ENCODE measurements at places on chromosomes 13 and 19.

GRCh38 chr13:43769529-43769928 is 17.2 kb downstream of the ENOX1 start:
- H3K36me3 ChIP-seq = no peaks in the 10 kb centered on the region
- no peak for DNase-seq
- no peak overlapping the region for H3K4me3 ChIP-seq
- H3K4me1 ChIP-seq = peaks cover 10% of the 10 kb centered on the region
- peaks cover 3% of the 10 kb centered on the region for H3K27me3 ChIP-seq

GRCh38 chr13:40346592-40346991 is 319.8 kb downstream of the FOXO1 start:
- no peak overlapping the region for H3K4me3 ChIP-seq
- H3K27me3 ChIP-seq = peaks cover 25% of the 10 kb centered on the region
- no peak for DNase-seq
- peaks cover 63% of the 10 kb centered on the region for H3K4me1 ChIP-seq

DNA sequence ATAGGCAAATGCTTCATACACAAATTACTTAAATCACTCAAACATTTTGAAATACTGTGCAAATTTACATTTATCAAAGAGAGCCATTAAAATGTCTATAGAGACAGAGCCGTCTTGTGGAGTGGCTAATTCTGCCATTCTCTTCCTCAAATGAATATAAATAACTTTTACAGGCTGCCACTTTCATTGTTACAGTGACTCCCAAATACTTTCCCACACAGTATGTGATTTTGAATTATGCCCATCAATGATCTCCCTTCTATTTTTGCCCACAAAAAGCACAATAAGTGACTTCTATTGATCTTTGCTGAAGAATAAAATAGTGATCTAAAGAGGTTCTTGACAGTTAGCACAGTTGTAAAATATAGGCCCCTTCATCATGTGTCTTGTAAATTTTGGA is 1244.9 kb downstream of the PCDH17 start:
- H3K36me3 ChIP-seq = 0 out of 2 replicates have a peak, but pooled peaks cover 2% of the 10 kb centered on the region
- no peaks in the 10 kb centered on the region for H3K27me3 ChIP-seq
- peaks cover 8% of the 10 kb centered on the region for H3K4me1 ChIP-seq
- H3K27ac ChIP-seq = no peak overlapping the region
- H3K4me3 ChIP-seq = no peak overlapping the region

DNA sequence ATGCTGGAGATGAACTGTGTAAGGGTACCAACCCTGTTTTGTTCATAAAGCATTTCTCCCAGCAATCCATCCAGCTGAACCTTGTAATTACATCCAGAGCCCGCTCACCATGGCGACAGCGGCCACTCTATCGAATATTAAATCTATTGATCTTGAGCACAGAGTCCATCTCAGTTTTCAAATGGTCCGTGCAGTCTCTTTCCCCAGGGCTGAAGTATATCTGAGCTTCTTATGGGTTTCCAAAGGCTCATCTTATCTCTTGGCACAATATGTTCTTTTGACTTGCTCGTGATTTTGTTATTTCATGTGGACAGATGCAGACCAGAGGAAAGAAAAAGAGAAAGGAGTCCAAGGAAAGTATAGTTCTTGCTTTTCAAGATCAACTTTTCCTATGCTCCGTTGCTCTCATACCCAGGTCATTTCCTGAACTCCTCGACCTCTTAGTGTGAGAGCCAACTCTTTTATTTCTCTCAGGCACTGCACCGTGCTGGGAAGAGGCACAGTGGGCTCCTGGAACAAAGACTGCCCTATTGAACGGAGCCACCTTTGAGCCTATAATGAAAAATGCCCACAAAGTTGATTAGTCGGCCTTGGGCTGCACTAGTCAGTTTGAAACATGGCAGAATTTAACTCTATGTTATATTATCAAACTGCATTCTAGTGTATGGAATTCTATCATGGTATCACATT is 66.7 kb downstream of the RFC3 start:
- no peaks in the 10 kb centered on the region for H3K4me1 ChIP-seq
- no peak overlapping the region for H3K27ac ChIP-seq
- no peak overlapping the region for H3K4me3 ChIP-seq
- no peak for DNase-seq
- H3K36me3 ChIP-seq = peaks cover 15% of the 10 kb centered on the region
- H3K27me3 ChIP-seq = no peaks in the 10 kb centered on the region

GRCh38 chr13:77503398-77503797 is 32.1 kb upstream of the SCEL start:
- H3K4me3 ChIP-seq = no peak overlapping the region
- H3K4me1 ChIP-seq = no peaks in the 10 kb centered on the region
- no peaks in the 10 kb centered on the region for H3K36me3 ChIP-seq
- no peaks in the 10 kb centered on the region for H3K27me3 ChIP-seq
- no peak overlapping the region for H3K27ac ChIP-seq
- DNase-seq = no peak

- peaks cover 31% of the 10 kb centered on the region for H3K4me1 ChIP-seq
- H3K4me3 ChIP-seq = no peak overlapping the region
- DNase-seq = no peak
- H3K27me3 ChIP-seq = no peaks in the 10 kb centered on the region
Observed at GRCh38 chr19:28297586-28298157, 915.3 kb downstream of the UQCRFS1 start.

- no peak overlapping the region for H3K4me3 ChIP-seq
- no peak for DNase-seq
- H3K36me3 ChIP-seq = no peaks in the 10 kb centered on the region
- no peaks in the 10 kb centered on the region for H3K27me3 ChIP-seq
- no peak overlapping the region for H3K27ac ChIP-seq
Observed at GRCh38 chr13:76425935-76426334, 460.3 kb downstream of the KCTD12 start.

GRCh38 chr13:98103942-98104880 is 38.7 kb upstream of the FARP1 start:
- no peak overlapping the region for H3K4me3 ChIP-seq
- no peak overlapping the region for H3K27ac ChIP-seq
- DNase-seq = peak; percentile 16
- peaks cover 15% of the 10 kb centered on the region for H3K4me1 ChIP-seq
- peaks cover 6% of the 10 kb centered on the region for H3K27me3 ChIP-seq

DNA sequence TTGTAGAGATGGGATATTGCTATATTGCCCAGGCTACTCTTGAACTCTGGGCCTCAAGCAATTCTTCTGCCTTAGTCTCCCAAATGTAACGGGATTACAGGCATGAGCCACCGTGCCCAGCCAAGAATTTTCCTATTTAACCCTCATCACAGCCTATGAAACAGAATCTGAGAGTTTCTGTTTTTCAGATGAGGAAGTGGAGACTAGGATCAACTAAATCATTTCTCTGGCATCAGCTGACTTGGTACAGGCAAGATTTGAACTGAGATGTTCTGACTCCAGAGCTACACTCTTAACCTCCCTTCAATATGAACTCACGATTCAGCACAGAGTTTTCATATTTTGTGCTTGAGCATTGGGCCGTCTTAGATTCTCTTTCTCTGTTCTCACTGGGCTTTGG is 8.1 kb downstream of the ZNF460 start:
- H3K36me3 ChIP-seq = peaks cover 76% of the 10 kb centered on the region
- DNase-seq = no peak
- H3K4me3 ChIP-seq = no peak overlapping the region
- no peaks in the 10 kb centered on the region for H3K4me1 ChIP-seq
- H3K27ac ChIP-seq = no peak overlapping the region
- no peaks in the 10 kb centered on the region for H3K27me3 ChIP-seq

DNA sequence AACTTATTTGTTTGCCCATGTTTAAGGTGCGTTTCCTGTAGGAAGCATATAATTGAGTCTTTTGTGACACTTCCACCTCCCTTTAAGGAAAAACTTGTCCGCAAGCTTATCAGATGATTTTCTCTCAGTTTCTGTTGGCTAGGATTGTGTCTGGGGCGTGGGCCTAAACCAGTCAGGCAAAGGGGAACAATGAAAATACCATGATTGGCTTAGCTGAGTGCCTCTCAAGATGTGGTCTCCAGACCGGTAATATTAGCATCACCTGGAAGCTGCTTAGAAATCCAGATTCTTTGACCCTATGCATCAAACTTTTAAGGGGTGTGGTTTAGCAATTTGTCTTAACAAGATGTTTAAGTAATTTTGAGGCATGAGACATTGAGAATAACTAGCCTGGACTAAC is 20.0 kb downstream of the SLAIN1 start:
- peaks cover 23% of the 10 kb centered on the region for H3K36me3 ChIP-seq
- peaks cover 45% of the 10 kb centered on the region for H3K4me1 ChIP-seq
- H3K27me3 ChIP-seq = no peaks in the 10 kb centered on the region
- no peak overlapping the region for H3K4me3 ChIP-seq
- H3K27ac ChIP-seq = peak overlapping the region; percentile 24

DNA sequence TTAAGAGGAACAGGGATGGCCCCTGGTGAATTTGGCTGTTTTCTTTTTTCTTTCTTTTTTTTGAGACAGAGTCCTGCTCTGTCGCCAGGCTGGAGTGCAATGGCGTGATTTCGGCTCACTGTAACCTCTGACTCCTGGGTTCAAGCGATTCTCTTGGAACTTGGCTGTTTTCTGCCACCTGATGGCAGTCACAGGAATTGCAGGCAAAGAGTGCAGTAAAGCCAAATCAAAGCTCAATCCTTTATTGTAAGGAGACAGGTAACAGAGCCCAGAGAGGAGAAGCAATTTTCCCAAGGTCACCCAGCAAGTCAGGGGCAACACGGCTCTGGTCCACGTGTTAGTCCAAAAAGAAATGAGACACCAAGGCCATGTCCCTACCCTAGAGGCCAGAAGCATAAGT is 6.2 kb downstream of the TINCR start:
- no peak overlapping the region for H3K27ac ChIP-seq
- H3K4me1 ChIP-seq = peaks cover 21% of the 10 kb centered on the region
- no peak overlapping the region for H3K4me3 ChIP-seq
- no peaks in the 10 kb centered on the region for H3K36me3 ChIP-seq

DNA sequence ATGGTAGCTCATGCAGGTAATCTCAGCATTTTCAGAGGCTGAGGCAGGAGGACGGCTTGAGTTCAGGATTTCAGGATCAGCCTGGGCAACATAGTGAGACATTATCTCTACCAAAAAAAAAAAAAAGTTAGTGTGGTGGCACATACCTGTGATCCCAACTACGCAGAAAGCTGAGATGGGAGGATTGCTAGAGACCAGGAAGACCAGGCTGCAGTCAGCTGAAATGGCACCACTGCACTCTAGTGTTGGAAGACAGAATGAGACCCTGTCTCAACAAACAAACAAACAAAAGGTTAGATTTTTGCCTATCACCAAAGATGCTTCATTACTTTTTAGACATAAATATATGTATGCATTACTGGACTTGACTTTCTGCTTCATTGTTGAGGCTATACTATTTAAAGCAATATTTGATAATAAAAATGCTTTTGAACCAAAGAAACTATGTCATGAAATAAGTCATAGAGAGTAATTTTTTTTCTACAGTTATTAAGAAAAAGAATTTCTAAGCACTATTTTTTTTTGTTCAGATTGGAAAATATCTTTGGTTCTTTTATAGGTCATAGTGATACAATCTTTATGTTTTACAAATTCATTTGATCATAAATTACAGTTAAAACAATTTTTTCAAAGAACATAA is 1180.1 kb upstream of the ATXN8OS start:
- no peak overlapping the region for H3K27ac ChIP-seq
- peak; percentile 66 for DNase-seq
- peaks cover 17% of the 10 kb centered on the region for H3K36me3 ChIP-seq
- H3K27me3 ChIP-seq = no peaks in the 10 kb centered on the region
- no peak overlapping the region for H3K4me3 ChIP-seq

DNA sequence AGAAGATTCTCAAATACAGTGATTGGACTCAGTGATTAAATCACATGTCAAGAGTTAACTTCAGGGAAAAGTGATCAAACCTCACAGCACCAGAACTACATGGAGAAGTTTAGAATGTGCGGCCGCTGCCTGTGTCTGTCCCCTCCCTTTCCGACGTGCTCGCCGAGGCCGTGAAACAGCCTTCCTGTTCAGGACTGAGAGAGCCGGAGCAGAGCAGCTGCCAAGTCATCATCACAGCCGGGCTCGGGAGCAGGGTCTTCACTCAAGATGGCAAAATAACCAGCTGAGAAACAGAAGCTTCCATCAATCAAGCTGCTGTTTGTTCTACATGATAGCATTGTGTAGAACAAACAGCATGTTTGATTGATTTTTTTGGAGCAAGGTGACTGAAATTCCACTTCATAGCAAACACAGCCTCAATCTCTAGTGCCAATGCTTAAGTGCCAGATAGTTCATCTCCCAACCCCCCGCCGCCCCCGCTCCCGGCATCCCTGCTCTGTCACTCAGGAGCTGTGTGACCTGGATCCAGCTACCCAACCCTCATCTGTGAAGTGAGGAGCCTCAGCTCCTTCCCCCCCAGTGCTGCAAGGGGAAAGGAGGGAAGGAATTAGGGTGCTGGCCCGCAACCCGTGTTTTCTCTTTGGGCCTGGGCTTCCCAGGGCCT is 70.6 kb downstream of the HSPH1 start:
- no peaks in the 10 kb centered on the region for H3K36me3 ChIP-seq
- peaks cover 12% of the 10 kb centered on the region for H3K4me1 ChIP-seq
- no peak overlapping the region for H3K27ac ChIP-seq
- no peak for DNase-seq
- H3K27me3 ChIP-seq = no peaks in the 10 kb centered on the region
- no peak overlapping the region for H3K4me3 ChIP-seq

- H3K4me1 ChIP-seq = peaks cover 11% of the 10 kb centered on the region
- H3K4me3 ChIP-seq = no peak overlapping the region
- DNase-seq = no peak
Observed at GRCh38 chr19:10116085-10116865, 3.4 kb downstream of the EIF3G start.

GRCh38 chr13:103615771-103616170 is 549.6 kb upstream of the SLC10A2 start:
- no peak overlapping the region for H3K4me3 ChIP-seq
- H3K27ac ChIP-seq = no peak overlapping the region
- H3K4me1 ChIP-seq = peaks cover 2% of the 10 kb centered on the region
- H3K27me3 ChIP-seq = no peaks in the 10 kb centered on the region
- DNase-seq = no peak

DNA sequence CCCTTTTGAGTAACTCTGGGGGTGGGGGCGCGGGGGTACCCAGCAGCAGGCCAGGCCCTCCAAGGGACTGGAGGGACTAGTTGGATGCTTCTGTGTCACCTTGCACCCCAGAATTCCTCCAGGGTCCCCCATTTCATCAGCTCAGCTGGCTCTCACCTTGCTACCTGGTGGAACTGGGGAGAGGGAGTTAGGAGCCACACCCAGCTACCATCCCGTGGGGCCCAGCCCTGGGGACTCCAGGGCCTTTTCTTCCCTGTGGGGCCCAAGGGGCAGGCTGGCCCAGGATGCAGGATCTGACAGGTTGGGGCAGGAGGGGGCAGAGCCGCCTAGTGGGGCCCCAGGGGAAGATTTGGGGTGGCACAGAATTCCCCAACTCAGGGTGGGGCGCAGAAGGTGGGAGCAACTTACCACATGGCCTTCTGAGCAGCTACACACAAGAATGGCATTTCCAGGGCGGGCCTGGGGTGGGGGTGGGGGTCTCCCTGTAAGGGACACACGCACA is 32.8 kb upstream of the NANOS3 start:
- DNase-seq = no peak
- H3K27ac ChIP-seq = no peak overlapping the region
- H3K4me3 ChIP-seq = peak overlapping the region; percentile 85

- no peak for DNase-seq
- H3K4me1 ChIP-seq = peaks cover 11% of the 10 kb centered on the region
- H3K27me3 ChIP-seq = no peaks in the 10 kb centered on the region
- no peaks in the 10 kb centered on the region for H3K36me3 ChIP-seq
- no peak overlapping the region for H3K27ac ChIP-seq
- no peak overlapping the region for H3K4me3 ChIP-seq
Observed at GRCh38 chr13:41306271-41307145, 4.6 kb upstream of the NAA16 start.

- no peaks in the 10 kb centered on the region for H3K4me1 ChIP-seq
- DNase-seq = no peak
- H3K27ac ChIP-seq = no peak overlapping the region
- no peak overlapping the region for H3K4me3 ChIP-seq
Observed at GRCh38 chr13:72651144-72651543, 76.3 kb downstream of the MZT1 start.
